CD4-positive, alpha-beta T cell treated with Interleukin-15 for 1 hour (primary cell): ENCODE measurements at places on chromosomes 11 and 22.
A peak's percentile ranks its signal among the peaks of the same experiment; 100 is the strongest.

DNA sequence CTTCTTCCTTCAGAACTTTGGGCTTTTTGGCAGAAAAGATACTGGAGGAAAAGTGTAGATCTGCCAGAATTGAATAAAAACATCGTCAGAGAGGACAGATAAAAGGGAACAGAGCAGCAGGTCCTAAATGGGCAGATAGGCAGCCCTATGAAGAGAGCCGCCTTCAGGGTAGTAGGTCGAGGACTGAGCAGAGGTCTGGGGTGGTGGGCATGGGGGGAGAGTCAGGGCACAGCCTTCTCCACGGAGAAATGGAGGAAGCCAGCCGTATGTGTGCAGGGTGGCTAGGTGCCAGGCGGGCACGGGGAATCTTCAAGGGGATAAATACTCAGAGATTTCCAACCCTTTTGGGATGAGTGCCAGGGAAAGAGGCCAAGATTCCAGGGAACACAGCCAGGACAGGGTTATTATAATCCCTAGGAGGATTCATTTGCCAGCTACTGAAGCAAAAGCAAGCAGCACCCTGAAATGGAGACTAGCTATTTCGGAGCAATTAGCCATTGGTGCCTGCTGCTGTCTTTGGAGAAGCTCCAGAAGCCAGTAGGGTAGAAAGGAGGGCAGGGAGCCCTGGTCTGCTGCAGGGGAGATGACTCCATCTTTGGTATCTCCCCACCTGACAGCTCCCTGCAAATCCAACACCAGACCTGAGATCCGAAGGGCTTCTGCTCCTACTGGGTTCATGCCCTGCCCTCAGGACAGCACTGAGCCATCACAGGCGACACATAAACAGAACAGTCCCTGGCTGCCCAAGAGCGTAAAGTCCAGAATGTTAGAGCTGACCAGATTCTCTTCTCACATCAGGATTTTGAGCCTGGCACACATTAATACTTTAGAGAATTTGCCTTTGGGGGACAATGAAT lies 174.5 kb upstream of the NTM start:
- DNase-seq: no peak

- DNase-seq: no peak
These were observed 46.6 kb downstream of the CWC15 start for GRCh38 chr11:94926698-94927237.

DNA sequence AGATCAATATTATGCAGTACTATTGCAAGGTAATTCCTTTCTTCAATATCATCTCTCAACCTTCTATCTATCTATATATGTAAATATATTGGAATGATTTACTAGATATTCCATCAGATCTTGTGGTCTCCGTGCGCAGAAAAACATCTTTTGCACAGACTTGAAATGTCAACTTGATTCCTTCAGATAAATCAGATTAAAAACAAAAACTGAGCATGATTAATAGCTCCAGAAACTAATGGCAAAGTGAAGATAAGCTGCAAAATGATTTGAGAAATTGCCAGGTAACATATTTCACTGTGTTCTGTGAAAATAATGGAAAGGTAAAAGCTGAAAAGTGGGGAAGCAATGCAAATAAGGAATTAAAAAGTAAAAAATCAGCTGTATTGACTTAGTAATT lies 200.1 kb upstream of the CTSC start:
- no peak for DNase-seq

- DNase-seq: no peak
These were observed 84.3 kb downstream of the GGT1 start for GRCh38 chr22:24687322-24687721.

- DNase-seq: peak; percentile 64
These were observed 112.9 kb downstream of the SPON1 start for GRCh38 chr11:14075118-14076078.

- DNase-seq: peak; percentile 73
These were observed 89.8 kb downstream of the RPS6KA4 start for GRCh38 chr11:64448599-64449380.

- no peak for DNase-seq
These were observed 3.0 kb downstream of the DDB1 start for GRCh38 chr11:61329871-61330270.

- DNase-seq: no peak
These were observed 366.0 kb upstream of the NARS2 start for GRCh38 chr11:78940500-78941225.

DNA sequence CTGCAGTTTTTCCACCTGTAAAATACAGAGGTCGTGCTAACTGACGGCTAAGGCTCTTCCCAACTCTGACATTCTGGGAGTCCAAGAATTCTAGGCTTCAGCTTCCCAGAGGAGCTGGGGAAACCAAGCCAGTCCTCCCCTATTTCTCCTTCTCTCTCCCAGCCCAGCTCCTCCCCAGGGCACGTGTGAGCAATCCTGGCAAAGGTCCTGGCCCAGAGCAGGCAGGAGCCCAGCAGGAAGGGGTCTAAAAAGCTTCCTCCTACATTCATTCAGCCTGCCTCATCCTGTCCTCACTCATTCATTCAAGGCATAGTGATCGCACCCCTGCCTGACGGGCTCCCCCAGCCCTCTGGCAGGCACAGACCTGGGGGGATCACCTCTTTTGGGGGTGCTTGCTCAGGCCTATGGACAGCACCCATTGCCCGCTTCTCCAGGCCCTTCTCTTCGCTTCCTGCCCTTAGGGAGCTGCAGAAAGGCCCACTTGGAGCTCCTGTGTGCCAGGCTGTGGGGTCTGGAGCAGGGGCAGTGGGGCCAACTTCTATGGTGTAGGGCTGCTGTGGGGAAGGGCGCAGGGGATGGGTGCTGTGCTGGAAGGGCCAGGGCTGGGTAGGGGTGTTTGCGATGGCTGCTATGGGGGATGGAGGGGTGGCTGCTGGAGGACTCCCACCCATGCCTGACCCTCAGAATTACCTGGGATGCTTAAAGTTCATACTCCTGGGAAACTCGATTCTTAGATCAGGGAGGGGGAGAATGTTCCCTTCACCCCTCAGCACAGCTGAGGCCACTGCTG lies 9.8 kb downstream of the KCNC1 start:
- no peak for DNase-seq

GRCh38 chr22:30459181-30460052 lies 12.4 kb downstream of the SEC14L3 start:
- DNase-seq: no peak

DNA sequence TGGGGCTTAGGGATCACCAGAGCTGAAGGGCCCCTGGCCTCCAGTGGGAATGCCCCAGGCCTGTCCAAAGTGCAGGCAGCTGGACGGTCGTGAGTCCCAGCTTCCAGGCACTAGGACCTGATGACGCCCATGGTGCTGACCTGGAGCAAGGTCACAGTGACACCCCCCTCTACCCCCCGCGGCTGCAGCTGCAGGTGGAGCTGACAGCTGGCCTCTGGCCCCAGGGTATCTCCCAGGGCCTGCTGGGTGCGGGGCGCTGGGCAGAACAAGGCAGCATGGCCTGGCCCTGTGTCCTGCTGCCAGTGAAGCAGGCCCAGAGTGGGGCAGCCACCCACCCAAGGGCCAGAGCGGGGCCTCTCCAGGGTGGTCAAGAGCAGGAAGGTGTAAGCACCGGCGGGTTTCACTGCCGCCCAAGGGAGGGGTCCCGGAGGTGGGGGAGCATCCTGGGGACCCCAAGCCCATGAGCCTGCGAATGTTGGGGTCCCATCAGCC lies 553 bp upstream of the TCIRG1 start:
- DNase-seq: no peak

DNA sequence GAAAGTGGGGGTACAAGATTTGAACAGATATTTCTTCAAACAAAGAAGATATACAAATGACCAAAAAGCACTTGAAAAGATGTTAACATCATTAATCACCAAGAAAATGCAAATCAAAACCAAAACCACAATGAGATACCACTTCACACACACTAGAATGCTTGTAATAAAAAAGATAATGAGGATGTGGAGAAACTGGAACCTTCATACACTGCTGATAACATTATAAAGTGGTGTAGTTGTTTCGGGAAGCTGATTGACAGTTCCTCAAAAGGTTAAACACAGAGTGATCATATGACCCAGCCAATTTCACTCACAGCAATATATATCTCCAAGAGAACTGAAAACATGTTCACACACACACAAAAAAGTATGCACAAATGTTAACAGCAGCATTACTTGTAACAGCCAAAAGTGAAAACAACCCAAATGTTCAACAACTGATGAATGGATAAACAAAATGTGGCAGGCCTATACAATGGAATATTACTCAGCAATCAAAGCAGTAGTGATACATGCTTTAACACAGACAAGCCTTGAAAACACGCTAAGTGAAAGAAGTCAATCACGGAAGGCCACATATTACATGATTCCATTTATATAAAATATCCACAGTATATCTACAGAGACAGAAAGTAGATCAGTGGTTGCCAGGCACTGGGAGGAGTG lies 15.1 kb downstream of the PITPNB start:
- DNase-seq: no peak

- peak; percentile 35 for DNase-seq
These were observed 7.1 kb upstream of the GRAMD4 start for GRCh38 chr22:46612904-46613605.

- DNase-seq: peak; percentile 33
These were observed 25.8 kb downstream of the TNRC6B start for GRCh38 chr22:40203572-40203971.

GRCh38 chr11:111393096-111393495 lies 14.0 kb upstream of the POU2AF1 start:
- no peak for DNase-seq

GRCh38 chr11:19632499-19632834 lies 80.2 kb upstream of the NAV2 start:
- no peak for DNase-seq

GRCh38 chr22:31490496-31490925 lies 869 bp upstream of the EIF4ENIF1 start:
- DNase-seq: peak; percentile 87
